ENCODE measurements at places on chromosomes 3 and 15.

- no peak for DNase-seq
Measured at GRCh38 chr15:38623744-38624143, 59.1 kb upstream of the RASGRP1 start.

DNA sequence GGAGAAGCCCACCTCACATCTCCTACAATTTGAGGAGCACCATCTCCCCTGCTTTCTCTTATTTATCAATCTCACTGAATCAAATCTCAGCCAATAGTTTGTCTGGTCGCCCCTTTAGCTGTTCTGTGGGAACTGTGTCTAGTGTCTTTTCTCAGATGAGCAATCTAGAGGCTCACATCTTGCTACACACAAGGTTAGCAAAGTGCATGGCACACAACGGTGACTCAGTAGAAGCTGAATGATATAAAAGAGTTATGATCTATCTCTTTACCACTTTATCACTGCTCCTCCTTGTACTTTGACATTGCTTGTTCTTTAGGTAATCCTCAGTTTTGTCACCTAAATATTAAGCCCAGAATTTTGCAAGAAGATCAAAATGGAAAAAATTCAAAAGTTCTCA lies 16.8 kb upstream of the COLQ start:
- DNase-seq = no peak

GRCh38 chr15:90617668-90618097 lies 88.0 kb downstream of the CRTC3 start:
- DNase-seq = no peak

- no peak for DNase-seq
Measured at GRCh38 chr3:171446801-171447578, 13.2 kb downstream of the TNIK start.

GRCh38 chr3:99747915-99748314 lies 69.7 kb upstream of the CMSS1 start:
- DNase-seq = no peak

DNA sequence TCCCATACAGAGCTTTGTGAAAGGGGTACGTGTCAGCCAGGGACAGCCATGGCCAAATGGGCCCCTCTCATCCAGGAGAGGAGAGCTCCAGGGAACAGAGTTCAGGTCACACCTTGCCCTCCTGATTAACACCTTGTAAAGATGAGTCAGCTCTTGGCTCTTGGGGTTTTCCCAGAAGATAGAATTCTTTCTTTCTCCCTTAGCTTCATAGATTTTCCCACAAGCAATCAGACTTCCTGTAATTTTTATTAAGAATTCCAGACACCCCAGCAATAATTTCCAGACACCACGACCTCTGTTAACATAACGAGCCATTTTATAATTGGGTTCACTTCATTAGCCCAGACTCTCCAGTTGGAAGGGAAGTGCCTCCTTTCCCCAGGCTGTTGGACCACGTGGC lies 86.4 kb downstream of the LRTM1 start:
- DNase-seq = no peak

GRCh38 chr3:13420831-13421765 lies 976 bp upstream of the NUP210 start:
- peak; percentile 58 for DNase-seq

GRCh38 chr3:124768812-124769211 lies 38.6 kb downstream of the UMPS start:
- peak; percentile 6 for DNase-seq

DNA sequence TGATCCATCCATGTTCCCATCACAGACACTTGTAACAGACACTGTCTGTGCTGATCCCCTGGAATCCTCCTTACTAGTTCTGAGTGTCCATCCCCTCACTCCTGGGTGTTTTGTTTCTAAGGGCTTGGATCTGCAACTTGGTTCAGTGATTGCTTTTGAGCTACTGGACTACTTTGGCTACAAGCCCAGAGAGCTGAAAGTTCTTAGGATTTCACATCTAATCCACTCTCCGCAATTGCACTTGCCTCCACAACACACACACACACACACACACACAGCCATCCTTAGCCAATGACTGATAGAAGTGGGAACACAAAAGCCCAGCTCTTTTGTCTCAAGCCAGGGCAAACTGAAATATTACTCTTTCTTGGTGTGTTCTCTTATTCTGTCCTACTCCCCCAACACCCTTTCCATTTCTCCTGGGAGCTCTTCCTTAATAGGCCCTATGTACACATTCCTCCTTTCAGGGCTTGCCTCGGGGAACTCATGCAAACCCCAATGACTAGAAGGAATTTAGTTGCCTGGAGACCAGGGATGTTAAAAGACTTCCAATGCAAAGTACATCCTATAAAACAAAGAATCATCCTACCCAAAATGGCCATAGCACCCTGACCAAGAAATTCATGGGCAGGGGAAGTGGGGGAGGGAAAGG lies 206.1 kb upstream of the UBE2E2 start:
- DNase-seq = no peak

DNA sequence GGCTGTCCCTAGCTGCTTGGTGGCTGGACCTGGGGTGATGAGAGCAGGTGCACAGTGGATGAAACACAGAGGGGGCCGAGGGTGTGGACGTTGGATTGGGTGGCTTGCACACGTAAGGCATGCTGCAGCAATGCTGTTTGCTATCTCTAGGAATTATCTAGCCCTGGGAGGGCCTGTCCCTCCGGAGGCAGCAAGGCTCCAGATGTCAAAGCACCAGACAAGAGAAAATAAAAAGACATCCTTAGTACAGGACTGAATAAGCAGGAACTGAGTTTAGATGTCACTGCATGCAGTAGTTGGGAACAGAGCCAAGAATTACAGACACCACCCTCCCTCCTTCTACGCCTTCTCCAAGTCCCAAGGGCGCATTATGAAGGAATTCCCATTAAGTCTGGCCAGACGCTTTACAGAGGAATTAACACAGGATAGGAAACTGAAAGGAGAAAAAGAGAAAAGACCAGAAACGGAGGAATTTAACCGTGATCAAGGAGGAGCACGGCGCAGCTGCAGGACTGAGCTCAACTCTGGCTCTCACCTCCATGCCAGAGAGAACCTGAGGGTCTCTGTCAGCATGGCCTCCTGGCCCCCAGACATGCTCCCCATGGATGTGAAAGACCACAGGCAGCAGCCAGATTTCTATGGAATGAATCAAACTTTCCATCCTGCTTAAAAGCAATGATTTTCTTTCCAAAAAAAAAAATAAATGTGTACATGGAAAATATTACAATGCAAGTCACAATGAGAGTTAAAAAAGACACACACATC lies 13.8 kb downstream of the ATP10A start:
- DNase-seq = no peak

DNA sequence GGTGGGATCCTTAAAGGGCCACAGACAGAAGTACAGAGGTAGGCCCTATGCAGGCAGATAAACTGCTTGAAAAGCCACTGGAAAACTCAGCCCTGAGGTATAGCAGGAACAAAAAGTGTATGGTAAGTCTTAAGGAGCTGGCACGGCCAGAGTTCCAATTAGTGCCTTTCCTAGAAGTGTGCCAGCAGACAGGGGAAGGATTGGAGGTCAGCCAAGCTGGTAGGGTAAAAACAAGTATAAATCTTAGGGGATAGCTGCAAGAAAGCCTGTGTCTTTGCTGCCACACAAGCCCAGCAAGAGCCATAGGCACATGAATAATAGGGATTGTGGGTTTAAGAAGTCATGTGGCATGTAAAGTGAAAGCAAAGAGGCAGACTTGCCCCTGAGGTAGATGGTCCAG lies 582.5 kb downstream of the PLOD2 start:
- no peak for DNase-seq

DNA sequence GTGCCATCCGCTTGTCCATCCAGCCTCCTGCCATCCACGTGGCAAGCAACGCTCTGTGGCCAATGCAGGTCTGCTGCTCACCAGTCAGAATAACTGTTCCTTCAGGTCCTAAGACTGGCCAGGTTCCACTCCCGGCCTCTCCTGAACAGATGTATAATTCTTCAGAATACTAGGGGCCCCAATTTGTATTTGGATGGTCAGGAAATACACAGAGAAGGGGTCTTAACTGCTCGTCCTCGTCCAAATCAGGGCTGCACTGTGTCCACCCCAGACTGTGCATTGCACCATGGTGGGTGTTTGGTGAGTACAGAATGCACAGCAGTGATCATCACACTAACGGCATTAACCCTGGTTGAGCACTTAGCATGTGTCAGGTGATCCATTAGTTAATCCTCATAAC lies 46.0 kb downstream of the MINAR1 start:
- no peak for DNase-seq

DNA sequence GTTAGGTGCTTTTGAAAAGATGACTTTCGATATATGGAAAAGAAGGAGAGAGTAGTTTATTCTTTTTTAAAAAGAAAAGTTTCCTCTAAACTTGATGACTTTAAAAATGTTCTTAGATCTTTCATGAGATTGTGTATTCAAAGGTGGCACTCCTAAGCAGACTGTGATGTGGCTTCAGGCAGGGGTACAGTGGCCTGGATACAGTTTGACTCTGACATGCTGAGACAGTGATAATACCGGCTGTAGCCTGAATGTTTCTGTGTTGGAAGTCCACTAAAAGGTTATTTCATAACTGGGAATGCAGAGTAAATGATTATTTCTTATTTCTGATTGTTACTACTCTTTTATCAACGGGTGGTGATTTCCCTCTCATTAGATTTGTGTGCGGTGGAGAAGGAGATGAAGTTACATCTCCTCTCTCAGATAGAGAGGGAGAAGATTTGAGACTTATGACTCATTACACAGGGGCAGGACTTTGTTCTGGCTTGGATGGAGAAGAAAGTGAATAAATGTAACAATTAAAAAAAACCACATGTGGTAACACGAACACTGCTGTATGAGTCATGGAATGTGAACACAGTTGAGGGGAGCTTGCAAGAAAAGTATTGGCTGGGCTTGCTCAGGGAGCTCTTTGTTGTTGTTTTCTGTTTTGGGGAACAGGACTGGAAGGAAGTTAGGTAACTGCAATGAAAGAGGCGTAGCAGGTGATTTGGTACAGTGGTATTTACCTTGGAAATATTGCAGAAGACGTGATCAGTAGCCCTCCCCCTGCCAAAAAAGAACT lies 21.6 kb downstream of the SPTSSB start:
- no peak for DNase-seq

DNA sequence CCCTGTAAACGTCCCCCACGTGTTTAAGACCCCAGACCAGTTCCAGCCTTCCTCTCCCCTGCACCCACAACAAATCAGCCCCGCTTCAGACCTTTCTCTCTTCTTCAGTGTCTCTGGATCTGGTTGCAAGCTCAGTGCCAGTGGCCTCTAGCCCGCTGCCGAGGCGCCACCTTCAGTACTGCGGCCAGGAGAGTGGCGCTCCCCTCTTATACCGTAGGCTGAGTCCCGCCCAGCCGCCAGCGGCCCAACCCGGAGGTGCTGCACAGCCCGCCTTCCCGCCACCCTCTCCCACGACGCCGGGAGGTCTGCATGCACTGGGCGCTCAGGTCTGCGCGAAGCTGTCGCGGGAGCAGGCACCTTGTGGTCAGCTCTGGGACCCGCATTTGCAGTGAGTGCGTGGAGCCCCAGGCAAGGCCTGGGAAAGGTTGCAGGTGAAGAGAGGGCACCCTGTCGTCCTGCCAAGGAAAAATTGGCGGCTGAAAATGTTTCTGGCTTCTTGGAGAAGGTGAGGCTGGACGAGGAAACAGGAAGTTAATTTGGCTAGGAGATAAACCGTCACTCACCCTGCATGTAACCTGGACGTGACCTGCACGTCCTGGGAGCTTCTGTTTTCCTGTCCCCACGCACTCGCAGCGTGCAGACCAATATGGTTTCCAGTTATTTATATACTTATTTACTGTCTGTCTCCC lies at the start of gene C2CD4B:
Gene C2CD4B, minus strand, starts transcription at position 182 of the 689 bp plus-strand sequence. CDS start 301 bp downstream, outside the sequence.
- peak; percentile 13 for DNase-seq

DNA sequence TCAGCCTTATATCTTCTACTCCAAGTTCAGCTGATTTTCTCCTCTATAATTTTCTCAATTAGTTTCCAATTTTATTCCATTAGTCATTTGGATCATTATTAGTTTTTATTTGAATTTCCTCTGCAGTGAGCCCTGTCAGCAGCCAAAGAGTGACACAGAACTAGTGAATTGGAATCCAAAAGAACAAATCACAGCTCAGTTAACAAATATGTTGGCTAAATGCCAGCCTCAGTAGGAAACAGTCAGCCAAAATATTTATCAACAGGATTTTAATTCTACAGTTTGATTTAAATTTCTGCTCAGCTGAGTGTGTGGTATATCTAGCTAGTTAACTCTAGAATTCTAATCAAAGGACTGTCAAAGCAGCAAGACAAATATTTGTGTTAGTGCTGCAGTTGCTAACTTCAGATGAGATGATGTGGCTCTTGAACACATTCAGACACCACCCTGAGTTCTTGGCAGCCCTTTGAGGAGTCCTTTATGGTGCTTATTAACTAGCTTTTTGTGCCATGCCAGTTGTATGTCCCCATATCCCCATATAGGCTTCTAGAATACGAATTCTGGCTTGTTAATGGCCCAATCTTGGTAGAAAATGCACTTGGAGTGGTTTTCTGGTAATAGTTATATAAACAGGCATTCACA lies 194.5 kb downstream of the CPNE4 start:
- DNase-seq = no peak

DNA sequence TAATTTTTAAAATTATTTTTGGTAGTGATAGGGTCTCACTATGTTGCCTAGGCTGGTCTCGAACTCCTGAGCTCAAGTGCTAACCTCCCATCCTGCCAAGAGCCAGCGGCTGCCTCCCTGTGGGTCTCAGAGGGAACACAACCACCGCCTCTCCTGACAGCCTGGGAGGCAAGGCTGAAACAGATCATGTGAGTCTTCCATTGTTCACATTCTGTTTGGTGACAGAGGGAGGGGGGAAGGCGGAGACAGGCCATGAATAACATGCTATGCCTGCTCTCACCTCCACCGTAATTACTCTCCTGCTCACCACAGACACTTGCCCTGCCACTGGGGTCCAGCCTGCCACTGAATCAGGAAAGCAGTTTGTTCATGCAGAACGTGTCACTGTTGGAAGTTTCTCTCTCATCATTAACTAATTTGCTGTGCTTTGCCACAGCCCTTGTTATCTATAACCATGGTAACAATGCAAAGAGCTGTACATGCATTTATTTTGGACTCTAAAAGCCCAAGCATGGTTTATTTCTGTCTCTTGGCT lies 78.4 kb upstream of the RASGRF1 start:
- DNase-seq = no peak

GRCh38 chr3:117998071-117998470 lies 1036.6 kb downstream of the IGSF11 start:
- DNase-seq = no peak

- no peak for DNase-seq
Measured at GRCh38 chr3:13243586-13243985, 170.4 kb upstream of the IQSEC1 start.

- no peak for DNase-seq
Measured at GRCh38 chr15:68449389-68449788, 17.4 kb upstream of the ITGA11 start.

- no peak for DNase-seq
Measured at GRCh38 chr3:23932571-23932970, 12.5 kb upstream of the NR1D2 start.
